ENCODE measurements at places on chromosomes 12 and 14.

- DNase-seq = no peak
Observed at GRCh38 chr14:69720912-69721311, 46.0 kb upstream of the SRSF5 start.

GRCh38 chr14:104583424-104584306 lies 4.1 kb downstream of the C14orf180 start:
- no peak for DNase-seq

DNA sequence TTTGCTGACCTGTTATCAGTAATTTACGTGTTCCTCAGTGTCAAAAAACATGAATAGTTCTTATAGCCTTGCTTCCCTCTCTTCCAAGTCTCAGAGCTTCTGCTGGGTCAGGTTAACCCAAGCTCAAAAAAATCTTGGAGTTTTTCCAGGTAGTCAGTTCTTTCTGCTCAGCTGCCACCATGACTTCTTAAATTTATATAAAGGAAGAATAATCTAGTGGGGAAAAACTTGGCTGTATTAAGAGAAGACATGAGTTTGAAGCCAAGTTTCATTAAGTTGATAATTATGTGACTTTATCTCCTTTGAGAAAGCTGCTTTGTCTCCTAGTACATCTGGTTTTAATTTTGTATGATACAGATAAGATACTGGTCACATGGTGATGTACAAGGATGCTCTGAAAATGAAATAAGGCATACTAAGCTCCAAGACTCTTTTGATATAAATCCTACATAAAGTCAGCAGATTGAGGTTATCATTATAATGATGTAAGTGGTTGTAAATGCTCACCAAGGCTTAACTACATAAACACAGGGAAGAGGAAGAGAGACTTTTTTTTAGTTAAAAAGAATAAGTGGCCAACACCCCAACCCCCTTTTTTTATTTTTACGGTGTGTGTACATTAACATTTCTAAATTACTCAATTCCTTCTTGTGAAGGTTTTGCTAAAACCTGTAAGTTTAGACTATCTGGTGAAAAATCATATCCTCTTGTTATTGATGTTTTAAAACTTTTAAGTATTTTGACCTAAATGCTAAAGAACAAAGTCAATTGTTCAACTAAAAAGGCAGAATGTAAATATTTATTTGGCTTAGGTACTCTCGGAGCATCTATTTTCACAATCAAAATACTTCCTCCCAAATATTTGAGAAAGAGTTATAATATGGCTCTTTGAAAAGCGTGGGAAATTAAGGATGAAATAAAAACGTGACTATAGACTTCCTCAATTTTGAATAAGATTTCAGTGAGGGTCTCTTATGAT lies 84.1 kb upstream of the SLC38A2 start:
- no peak for DNase-seq

DNA sequence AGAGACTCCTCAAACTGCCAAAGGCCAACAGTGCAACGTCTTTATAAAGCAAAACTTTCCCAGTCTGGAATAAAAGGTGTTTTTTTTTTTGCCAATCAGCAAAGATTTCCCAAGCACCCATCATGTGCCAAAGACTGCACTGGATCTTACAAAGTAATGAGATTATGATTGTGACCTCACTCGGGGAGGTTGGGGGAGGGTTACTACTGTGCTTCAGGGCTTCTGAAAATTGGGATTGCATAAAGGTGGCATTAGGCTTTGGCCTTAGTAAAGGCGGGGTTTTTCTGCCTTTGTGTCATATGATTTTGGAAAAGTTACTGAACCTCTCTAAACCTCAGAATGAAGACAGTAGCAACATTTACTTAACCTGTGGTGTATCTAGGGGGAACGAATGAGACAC lies 233.8 kb downstream of the DACT1 start:
- no peak for DNase-seq

DNA sequence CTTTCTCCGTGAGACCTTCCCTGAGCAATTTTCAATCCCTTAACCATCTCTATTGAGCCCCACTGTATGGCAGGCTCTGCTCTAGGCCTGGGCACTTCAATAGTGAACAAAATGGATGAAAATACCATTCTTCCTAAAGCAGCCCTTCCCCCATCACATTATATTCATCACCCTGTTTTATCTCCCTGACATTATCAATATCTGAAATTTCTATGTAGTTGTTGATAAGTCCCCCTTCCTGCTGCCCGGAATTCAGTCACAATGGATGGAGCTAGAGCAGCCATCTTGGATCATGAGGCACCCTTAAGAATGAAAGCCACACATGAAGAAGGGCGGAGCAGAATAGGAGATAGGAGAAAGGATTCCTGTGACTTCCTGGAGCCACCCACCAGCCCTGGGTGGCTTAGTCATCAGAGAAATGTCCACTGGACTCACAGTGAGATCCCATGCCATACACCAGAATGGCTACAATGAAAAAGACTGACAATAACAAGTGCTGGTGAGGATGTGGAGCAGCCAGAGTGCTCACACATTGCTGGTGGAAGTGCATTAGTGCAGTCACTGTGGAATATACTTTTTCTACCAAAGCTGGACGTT lies 33.9 kb downstream of the SCARB1 start:
- DNase-seq = no peak

- DNase-seq = no peak
Observed at GRCh38 chr14:72270147-72270727, 338.0 kb downstream of the RGS6 start.

GRCh38 chr12:13211859-13212664 lies 15.5 kb downstream of the EMP1 start:
- peak; percentile 45 for DNase-seq

- DNase-seq = no peak
Observed at GRCh38 chr14:97219431-97220017, 422.3 kb downstream of the VRK1 start.

DNA sequence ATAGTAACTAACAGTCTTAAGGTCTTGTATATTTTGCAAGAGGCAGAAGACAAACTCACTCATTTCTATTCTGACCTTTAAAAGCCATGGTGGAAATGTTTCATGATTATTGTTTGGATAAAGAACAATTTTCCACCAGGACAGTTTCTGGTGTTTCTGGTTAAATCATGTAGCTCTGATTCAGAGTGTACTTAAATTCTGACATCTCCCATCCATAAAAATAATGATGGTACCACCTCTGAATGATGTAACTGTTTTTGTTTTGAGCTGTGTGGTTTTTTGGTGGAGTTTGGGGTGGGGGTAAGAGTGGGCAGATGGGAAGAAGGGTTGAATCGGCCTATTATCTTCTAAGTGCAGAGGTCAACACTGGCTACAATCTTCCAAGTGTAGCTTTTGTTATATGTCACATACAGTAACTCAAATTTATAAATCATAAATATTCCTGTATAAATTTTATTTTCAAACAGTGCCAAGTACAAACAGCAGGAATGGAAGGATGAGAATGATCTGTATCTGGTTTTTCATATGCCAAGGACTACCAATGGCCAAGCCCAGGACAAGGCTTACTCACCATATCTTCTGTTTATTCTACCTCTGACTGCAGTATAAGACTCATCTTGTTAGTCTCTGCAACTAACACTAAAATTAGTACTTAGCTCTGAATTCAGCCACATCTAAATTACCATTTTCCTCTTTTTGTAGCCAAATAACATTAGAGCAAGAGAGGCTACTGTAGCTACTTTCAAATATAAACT lies 108.7 kb downstream of the BCAT1 start:
- DNase-seq = no peak

DNA sequence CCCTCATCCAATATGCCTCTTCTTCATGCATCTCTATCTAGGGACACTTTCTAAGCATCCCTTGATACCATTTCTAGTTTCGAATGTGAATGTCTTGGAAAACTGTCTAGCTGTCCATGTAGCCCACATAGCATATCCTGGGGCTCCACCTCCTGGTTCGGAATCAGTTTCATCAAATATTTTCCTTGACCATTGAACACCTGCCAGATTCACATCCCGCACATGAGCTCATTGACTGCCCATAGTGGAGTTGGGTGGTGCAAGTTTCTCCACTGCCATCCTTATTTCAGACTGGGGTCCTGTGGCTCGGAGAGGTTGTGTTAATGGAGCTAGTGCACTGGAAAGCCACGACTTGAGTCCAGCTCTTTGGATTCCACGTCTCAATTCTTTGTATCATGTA lies 58.6 kb upstream of the TMEM263 start:
- no peak for DNase-seq

DNA sequence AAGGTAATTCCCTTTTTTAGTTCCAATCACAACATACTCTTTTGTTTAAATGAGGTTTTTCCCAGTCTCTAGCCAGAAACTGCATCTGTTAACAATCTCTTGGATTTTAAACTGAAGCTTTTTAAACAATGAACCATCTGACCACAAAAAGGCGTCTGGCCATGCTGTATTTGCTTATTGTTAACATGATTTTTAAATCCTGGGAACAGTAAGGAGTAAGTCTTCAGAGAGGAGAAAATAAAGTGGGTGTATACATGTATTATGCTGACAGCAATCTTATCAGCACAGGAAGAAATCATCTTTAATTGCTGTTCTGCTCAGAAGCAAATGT lies 106.2 kb downstream of the DAAM1 start:
- peak; percentile 68 for DNase-seq

GRCh38 chr12:99573980-99574379 lies 73.6 kb upstream of the GARIN6 start:
- DNase-seq = no peak

GRCh38 chr12:124743479-124744272 lies 120.0 kb downstream of the SCARB1 start:
- no peak for DNase-seq

DNA sequence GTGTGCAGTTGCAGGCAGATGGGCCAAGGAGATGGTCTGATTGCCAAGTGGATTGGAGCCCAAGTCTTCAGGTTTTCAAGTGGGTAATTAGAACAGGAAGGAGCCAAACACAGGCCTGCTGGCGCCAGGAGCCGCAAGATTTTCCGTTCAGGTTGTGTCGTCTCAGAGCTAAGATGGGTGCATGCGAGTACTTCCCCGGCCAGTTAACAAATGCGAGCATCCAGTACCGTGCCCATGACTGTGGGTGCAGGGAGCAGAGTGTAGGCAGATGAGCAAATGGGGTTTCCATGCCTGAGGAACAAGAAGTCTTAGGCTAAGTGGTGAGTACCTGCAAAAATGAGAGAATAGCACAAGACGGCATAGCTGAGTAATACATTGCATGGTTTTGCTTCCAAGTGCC lies 90.5 kb downstream of the CHST11 start:
- no peak for DNase-seq

GRCh38 chr12:95003213-95003920 lies at the start of gene NDUFA12:
Gene NDUFA12, minus strand, starts transcription at chr12:95003697. Its CDS starts 17 bp downstream, at chr12:95003680.
- peak; percentile 98 for DNase-seq

GRCh38 chr14:23538785-23539184 lies 12.8 kb downstream of the ZFHX2 start:
- peak; percentile 71 for DNase-seq

DNA sequence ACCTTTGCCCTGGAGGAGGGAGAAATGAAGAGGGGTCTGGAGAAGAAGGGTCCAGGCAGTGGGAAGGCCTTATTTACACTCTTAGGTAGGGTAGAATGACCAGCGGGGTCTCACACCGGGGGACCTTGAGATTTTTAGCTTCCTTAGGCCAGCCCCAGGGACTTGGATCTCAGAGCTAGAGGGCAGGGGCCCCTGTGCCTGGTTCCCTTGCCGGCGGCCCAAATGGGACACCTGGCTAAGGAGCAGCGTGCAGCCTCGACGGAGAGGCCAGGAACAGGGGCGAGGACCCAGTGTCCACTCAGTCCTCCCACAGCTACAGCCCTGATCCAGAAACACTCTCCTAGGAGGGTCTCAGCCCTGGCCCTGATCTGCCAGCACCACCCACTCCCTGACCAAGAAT lies 41.8 kb downstream of the DIO3 start:
- no peak for DNase-seq

DNA sequence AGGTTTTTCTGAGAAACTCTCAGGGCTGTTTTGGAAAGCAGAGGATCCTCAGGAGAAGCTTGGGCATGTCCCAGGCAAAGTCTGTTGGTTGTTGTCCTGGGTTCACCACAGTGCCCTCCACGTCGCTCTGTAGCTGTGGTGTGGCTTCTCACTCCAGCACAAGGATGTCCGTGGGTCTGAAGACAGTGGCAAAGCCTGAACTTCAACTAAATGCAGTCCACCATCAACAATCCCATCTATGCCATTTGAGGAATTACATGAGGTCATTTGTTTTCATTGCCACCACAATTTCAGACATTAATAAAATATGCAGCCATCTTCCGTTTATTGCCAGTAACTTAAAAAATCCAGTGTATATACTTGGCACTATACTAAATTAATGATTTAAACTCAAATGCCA lies 272.1 kb downstream of the LRIG3 start:
- DNase-seq = no peak
